GM13977 (cell line): ENCODE measurements at places on chromosomes 1 and 21.

- DNase-seq, result no peak
Measured at GRCh38 chr1:86765073-86765472, 60.7 kb downstream of the SH3GLB1 start.

GRCh38 chr1:55854911-55855310, 639.7 kb upstream of the USP24 start:
- no peak for DNase-seq

DNA sequence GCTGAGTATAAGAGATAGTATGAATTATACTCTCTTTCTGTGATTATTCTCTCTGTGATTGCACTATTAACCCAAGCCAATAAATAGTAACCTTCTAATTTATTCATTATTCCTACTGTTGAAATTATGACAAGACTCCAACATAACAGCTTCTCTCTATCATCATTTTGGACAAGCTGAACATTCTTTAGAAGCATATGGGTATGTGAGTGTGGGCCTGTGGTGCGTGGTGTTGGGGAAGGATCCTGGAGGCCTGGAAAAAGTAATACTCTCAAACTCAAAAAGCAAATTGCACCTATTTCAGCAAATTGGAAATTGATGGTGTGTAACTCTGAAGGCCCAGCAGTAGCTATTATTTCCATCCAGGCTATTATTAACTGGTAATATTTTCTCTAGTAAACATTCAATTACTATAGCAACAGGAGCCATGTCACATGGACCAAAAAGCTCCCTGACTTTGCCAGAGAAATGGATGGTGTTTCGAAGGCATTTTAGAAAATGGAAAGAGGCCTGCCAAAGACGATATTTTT, 502.8 kb downstream of the LTN1 start:
- DNase-seq, result no peak

GRCh38 chr1:18944810-18945209, 11.7 kb downstream of the IFFO2 start:
- DNase-seq, result no peak

DNA sequence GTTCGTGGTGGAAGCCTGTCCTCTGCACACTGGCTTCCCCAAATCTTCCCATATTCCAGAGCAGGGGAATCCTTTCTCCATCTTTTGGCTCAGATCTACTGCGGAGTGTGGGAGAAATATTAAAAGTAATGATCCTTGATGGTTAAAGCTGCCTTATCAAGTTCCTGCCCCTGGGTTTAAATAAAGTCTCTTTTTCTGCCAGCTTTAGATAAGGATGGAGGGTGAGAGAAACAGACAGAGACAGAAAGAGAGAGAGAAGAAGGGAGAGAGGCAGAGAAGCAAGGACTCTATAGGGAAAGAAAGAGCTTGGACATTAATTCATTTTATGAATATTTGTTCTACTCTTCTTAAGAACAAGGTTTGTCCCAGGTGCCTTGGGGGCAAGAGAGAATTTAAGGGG, 98.0 kb downstream of the KCNJ15 start:
- DNase-seq, result no peak

DNA sequence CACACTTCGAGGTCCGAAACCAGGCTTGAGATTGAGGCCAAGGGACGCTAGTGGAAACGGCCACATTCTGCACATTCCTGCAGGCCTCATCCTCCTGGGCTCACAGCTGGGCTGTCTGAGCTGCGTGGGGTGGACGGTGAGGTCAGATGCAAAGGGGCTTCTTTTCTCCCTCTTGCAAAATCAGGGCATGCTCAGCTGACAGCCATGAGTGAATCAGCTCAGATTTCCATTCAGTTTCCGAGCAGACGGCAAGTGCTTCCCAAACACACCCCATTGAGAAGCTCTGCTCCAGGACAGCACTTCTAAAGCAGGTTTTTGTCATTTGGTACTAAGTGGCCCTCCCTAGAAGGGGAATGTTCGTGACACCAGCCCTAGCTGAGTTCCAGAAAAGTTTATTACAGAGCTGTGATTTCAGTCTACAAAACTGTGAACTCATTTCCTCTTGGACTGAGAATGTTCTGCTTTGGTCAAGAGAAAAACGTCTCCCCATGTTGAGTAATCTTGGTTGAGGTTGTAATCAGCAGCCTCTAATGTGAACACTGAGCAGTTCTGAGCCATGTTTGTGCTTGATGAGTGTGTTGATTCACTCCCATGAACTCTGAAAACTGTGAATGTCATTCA, 10.0 kb downstream of the PDPN start:
- DNase-seq, result no peak

DNA sequence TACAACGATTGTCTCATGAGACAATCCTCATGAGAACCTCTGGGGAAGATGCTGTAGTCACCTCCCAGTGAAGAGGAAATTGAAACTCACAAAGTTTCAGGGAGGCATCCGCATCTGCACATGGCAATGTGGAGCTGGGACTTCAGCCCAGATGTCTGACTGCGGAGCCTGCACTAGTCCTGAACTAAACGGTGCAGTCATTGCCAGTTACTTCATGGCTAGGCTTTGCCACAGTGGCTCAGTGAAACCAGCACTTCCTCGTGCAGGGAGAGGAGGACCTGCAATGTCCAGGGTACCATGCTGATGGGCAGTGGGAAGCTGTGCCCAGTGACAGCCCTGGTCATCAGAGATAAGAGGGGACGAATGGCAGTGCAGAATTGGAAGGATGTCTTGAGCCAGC, 40.7 kb upstream of the ETS2 start:
- no peak for DNase-seq

GRCh38 chr1:228752675-228753265, 17.5 kb downstream of the RHOU start:
- no peak for DNase-seq

DNA sequence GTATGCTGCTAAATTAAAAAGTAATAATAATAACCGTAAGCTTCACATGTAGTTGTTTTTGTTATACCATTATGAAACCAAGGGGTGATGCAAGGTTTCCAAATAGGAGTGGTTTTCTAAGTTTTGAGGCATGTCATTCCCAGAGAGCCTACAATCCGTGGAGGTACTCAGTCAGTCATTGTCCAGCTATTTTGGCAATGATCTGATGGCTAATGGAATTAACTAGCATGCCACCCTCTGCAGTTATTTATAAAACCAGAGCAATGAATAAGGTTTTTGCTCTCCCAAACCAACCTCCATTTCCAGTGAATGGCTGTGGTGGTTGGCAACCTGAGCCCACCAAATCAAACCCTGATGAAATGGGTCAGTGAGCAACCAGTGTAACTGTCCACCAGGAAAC, 106.4 kb downstream of the TBX15 start:
- DNase-seq, result no peak

- no peak for DNase-seq
Measured at GRCh38 chr1:13941315-13941714, 241.3 kb downstream of the PRDM2 start.

- no peak for DNase-seq
Measured at GRCh38 chr1:225580238-225581099, 72.5 kb downstream of the ENAH start.

- DNase-seq, result no peak
Measured at GRCh38 chr1:95093296-95093695, 20.5 kb upstream of the ALG14 start.

GRCh38 chr21:34215501-34215900, 142.1 kb downstream of the MRPS6 start:
- no peak for DNase-seq

DNA sequence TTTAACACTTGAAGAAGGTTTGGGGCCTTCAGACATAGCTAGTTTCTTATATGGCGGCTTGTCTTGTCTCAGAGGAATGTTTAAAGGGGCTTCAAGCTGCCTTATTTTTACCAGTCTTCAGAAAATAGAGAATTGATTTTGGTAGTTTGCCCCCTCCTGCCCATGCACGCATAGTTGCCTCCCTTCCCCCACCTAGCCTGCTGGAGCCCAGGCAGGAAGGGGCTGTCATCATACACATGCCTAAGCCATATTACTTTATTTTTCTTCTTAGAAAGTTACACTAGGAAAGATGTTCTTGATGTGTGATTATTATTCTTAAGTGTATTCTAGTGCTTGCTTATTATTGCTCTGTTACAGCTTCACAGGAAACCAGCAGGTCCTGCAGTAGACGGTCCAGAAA, 18.3 kb downstream of the PBX1 start:
- DNase-seq, result no peak

- no peak for DNase-seq
Measured at GRCh38 chr1:195604287-195604686, 1004.0 kb downstream of the KCNT2 start.

DNA sequence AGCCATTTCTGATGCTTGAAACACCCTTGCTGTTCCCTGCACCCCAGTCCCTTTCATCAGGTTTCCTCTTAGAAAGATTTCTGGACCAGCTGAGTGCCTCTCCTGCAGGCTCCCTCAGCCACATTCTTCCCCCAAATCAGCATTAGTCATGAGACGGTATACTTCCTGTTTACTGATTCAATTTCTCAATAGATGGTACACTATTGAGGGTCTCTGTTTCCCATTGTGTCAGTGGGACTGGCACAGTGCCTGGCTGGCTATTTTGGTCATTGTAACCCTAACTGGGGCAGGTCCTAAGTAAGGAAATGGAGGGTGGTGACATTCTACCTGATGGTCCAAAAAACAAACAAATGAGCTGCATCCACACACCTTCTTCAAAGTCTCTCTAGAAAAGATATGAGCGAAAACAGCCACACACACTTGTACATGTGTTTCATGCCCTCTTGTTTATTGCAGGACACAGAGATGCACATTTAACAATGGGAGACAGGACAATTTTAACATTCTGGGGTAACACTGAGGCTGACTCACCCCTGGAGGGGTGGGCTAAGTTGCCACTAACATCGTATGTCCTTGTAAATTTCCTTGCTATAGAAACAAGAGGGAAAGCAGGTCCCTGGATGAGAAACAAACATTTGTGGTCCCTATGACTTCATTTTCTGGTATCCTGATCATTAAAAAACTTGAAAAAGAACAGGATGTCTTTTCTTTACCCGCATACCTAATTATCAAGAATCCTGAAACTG, 77.5 kb downstream of the RRAGC start:
- DNase-seq, result no peak

DNA sequence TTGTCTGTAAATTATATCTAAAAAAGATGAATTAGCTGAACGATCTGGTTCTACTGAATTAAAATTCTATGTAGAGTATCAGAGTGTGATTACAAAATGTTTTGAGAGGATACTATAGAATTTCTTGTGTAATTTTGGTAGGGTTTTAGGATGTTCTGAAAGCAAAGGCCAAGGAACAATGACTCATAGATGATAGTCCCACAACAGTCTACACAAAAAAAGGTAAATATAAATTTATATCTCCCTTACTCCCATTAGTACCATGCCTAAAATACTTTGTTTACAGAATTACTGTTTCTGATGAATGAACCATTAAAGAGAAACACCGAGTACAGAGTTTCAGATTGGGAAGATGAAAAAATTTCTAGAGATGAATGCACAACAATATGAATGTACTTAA, 9.5 kb downstream of the EDEM3 start:
- no peak for DNase-seq

DNA sequence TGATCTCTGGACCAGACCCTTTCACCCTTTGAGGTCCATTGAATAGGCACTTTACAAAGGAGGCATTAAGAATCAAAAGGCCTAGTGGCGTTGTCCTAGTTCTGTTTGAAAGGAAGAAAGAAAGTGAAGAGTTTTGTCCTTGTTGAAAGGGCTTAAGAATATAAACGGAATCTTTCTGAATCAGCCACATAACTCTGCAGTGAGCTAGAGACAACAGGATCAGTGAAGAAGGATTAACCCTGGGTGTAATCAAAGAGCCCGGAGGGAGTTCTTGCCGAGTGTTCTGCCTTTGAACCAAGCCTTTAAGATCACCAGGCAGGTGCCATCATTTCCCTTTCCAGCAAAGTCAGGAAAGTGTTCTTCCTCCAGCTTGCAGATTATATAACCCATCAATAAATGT, 54.8 kb upstream of the CNTN2 start:
- DNase-seq, result no peak

DNA sequence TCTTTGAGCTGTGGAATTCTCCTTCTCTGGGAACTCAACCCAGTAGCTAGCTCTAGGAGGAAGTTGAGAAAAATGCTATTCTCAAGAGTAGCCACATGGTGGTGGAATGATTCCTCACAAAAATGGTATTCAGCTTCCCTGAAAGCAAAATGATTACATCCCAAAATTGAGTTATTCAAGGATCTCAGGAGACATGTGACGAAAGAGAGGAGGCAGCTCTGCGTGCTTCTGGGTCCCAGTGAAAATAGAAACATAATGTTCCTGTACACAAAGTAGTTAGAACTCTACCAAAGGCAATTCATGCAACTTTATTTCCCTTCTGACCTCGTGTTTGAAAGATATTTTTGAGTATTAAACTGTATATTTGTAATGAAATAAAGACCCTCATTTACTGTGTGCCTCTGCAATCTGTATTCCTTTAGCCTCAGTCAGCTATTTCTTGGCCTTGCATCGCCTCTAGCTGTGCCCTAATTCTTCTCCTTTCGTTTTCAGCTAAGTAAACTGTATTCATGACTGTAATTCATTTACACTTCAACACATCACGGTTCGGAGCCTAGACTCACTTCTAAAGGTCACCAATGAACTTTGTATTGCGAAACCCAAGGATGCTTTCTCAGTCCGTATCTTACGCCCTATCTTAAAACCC, 167.3 kb downstream of the FASLG start:
- no peak for DNase-seq
